ENCODE measurements at places on chromosomes 13 and 19.
A peak's percentile ranks its signal among the peaks of the same experiment; 100 is the strongest.

- DNase-seq: no peak
These were observed 84.0 kb upstream of the PRR20A start for GRCh38 chr13:57056601-57057180.

DNA sequence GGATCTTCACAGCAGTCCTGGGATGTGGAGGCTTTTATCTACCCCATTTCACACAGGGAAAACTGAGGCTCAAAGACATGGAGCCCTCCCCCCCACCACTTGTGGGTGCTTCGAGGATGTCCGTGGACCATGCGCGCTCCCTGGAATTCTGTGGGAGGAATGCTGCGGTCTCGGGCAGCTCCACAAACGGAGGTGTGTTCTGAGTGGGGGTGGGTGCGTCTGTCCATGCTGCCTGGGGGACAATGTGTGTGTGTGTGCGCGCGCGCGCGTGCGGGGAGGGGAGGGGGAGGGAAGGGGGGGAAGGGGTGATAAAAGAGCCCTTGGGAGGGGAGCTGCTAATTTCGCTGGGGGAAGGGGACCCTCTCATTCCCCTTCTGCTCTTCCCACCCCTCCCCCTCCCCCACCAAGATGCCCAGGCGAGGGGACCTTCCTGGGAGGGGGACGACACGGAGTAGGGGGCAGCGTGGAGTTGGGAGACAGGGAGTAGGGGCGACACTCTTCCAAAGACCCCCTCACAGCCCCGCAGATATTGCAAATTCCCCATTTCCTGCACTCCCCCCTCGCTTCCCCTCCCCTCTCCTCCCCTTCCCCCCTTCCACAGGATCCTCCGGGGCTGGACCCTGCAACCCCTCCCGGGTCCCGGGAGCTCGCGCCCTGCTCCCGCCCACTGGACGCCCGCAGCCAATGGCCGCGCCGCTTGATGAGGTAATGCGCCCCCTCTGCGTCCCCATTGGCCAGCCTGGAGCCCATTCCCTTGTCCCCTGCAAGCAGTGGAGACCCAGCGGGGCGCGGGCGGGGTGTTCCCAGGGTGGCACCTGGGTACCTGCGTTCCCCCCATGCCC is 18.9 kb upstream of the ZNRF4 start:
- DNase-seq: no peak

DNA sequence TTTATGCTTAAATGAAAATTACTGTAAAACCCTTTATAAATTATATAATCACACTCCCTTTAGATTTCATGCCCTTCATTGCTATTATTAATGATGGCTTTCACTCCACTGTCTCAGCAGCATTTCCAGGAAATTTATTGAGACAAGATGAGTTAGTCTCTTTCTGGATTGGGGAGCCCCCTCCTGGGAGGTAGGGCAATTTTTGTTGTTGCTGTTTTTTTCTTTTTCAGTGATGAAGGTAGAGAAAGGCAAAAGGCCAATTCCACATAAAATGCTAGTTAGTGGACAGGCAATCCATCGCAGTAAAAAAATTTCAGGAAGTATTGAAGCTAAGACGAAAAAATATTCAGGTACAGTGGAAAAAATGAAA is 80.2 kb downstream of the TEX26 start:
- DNase-seq: no peak

- no peak for DNase-seq
These were observed 115.8 kb upstream of the SERP2 start for GRCh38 chr13:44257796-44258195.

- no peak for DNase-seq
These were observed 66.1 kb downstream of the AKAP11 start for GRCh38 chr13:42337808-42338600.

GRCh38 chr19:39203372-39204341 is at the start of gene SYCN:
SYCN (minus strand) TSS chr19:39204263; CDS start chr19:39204254, 9 bp downstream.
- DNase-seq: no peak

DNA sequence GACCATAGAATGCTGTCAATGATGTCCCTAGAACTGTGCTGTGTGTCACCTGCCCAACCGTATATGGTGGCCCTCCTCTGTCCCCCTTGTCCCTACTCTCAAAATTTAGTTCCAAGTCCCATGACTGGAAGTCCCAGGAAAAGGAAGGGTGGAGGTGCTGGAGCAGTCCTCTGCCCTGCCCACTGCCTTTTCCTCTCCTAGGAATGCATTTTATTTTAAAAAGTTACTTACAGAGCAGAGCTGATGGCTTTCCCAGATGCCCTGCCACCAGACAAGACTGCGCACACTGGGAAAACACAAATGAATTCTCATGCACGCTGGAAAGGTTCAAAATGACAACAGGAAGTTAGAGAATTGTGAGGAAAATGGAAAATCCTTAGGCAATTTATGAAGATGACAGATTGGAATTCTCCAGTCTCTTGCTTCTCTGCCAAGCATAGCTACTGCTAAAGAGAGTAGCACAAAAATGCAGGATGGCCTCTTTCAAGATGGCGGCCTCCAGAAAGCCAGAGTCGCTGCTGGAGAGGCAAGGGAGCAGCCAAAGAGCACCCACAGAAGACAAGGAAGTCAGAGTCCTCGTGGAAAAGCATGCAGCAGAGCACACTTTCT is 117.1 kb upstream of the TSC22D1 start:
- DNase-seq: no peak

DNA sequence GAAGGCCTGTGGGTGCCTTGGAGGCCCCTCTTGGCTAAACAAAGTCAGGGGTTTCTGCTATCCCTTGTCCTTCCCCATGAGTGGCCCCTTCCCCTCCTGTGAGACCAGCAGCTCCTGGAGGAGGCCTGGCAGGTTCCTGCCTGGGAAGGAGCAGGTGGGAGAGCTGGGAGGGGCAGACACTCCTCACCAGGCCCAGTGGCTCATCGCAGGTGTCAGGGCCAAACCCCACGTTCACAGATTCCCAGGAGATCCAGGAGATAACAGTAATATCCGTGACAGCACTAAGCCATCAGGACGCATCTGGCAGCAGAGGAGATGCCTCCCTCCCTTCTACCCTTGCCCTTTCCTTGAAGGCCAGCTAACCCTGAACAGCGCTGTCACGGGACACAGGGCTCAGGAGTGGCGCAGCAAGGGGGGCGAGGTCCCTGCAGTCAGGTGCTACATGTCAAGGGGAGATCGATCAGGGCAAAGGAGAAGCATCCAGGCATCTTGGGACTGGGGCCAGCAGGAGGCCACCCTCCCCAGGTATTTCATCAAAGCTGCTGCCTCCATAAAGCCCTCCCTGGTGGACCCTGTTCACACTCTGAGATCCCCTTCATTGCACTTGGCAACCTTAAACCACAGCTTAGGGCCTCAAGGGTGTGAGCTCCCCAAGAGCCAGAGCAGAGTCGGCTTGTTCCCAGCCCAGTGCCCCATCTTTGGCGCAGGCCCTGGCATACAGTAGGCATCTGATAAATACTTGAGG is 4.8 kb downstream of the CEBPA start:
- DNase-seq: no peak

GRCh38 chr13:41307884-41308640 is 3.0 kb upstream of the NAA16 start:
- DNase-seq: no peak

- no peak for DNase-seq
These were observed 622 bp upstream of the FDX2 start for GRCh38 chr19:10316229-10317044.

DNA sequence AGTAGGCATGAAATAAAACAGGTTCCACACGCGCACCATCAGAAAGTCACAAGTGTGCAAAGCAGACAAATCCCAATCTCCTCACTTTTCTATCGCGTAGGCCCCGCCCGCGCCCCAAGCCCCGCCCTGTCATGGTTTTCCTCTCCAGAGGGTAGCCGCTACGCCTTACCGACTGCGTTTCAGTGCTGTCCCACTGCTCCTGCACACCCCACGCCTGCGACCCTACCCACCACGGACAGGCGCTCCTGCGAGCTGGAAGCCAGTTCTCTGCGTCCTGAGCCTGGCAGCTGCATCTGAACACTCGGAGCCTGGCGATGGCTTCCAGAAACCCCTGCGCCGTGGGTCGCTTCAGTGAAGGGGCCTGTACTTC is 379 bp upstream of the ZNF470 start:
- DNase-seq: no peak

GRCh38 chr19:912181-913079 is 589 bp downstream of the R3HDM4 start:
- no peak for DNase-seq

DNA sequence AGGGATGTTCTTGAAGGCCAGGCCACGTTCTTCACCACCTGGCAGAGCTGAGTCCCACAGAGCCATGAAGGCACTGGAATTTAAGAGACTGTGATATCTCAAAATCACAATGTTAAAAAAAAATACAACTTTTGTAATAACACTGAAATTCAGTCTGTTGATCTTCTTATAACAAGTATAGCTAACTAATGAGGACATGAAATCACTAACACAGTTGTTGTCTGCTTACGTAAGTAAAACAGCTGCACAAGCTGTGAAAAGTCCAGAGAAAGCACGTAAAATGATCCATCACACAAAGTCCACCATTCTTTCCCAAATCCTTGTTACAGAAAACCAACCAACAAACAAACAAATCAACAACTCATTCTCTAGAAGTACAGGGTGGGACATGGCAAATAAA is 32.9 kb downstream of the FLT3 start:
- no peak for DNase-seq

- DNase-seq: peak; percentile 11
These were observed 1075.2 kb downstream of the PCDH9 start for GRCh38 chr13:66154976-66155375.

DNA sequence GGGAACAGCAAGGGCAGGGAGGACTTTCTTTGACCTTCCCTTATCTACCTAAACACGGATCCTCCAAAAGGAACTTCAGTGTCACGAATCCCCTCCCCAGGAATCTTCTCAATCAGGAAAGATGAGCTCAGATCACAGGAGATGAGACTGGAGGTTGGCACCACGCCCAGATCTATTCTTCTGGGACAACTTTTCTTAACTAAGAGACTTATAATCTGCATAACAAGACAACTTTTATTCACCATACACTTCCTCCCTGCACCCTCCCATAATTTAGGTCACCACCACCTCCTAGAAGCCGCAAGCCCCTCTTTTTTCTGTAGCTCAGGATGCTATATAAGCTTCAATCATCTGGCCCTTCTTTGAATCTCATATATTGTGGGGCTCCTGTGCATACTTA is 19.2 kb upstream of the AKT2 start:
- no peak for DNase-seq

GRCh38 chr13:108629181-108629752 is at the start of gene MYO16:
MYO16 (plus strand) TSS chr13:108629611; CDS start chr13:108629845, 234 bp downstream.
- DNase-seq: no peak

GRCh38 chr19:42872608-42873007 is 6.9 kb downstream of the PSG1 start:
- no peak for DNase-seq

- DNase-seq: peak; percentile 77
These were observed 9.5 kb upstream of the ZNF541 start for GRCh38 chr19:47582320-47582909.

- no peak for DNase-seq
These were observed 614.8 kb downstream of the DACH1 start for GRCh38 chr13:71252184-71252704.

- no peak for DNase-seq
These were observed at the start of gene SEMA6B for GRCh38 chr19:4559569-4559968. SEMA6B (minus strand) TSS chr19:4559684; CDS start chr19:4558457, 1,227 bp downstream.

- DNase-seq: no peak
These were observed 1.7 kb downstream of the B3GLCT start for GRCh38 chr13:31201341-31202031.

DNA sequence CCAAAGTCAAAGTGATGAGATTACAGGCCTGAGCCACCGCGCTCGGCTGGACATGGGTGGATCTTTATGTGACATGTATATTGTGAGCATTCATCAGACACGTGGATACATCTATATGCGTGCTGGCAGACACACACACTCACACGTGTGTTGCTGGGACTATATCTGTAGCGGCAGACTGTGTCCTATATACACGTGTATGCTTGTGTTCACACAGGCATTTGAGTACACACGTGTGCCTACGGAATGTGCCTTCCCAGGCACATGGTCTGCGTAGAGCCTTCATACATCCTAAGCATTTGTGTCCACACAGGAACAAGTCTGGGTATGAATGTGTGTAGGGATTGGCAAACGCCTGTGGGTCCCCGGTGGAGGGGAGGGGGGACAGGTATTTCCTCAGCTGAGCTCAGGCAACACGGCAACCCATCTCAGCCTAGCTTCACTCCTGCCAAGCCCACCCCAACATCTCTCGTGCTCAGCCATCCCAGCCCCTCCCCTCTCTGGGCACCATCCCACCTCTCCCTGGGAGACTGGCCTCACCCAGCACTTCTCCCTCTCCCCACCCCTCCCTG is 2.6 kb downstream of the UNC13A start:
- DNase-seq: no peak

DNA sequence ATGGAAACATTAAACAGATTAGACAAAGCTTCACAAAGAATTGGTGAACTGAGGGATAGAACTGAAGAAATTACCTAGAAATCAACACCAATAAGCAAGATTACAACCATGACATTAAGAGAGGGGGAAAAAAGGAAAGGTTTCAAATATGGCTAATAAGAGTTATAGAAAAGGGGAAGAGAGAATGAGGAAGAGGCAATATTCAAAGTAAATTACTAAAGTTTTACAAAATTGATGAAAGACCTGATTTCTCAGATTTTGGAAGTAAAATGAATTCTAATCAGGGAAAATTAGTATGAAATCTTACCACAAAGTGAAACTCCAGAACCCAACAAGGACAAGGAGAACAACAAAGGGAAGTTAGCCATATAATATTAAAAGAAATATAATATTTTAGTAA is 187.4 kb downstream of the NBEA start:
- DNase-seq: no peak

- DNase-seq: no peak
These were observed 41.5 kb downstream of the ZNF682 start for GRCh38 chr19:19997656-19998268.

DNA sequence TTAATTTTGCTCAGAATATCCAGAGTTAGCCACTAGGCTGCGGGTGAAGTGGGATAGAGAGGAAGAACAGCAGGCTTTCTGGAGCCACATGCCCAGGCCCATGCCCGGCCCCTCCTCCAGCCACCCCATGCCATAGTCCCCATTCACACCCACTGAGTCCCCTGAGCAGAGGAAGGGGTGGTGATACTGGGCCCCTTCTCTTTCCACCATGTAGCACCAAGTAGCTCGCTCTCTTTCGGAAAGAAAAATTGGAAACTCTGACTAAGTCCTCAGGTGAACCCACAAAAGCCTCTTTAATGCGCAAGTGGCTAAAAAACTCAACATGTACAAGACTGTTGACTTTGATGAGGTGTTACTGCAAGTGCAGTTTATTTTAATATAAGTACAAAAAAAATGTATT is 76.7 kb upstream of the GPR183 start:
- DNase-seq: no peak

- DNase-seq: no peak
These were observed 1.6 kb downstream of the P2RY11 start for GRCh38 chr19:10112895-10113591.
